Retina (tissue), 1 donor: ENCODE measurements at places on chromosomes 3 and 15.
A peak's percentile ranks its signal among the peaks of the same experiment; 100 is the strongest.

- DNase-seq = no peak
Measured at GRCh38 chr15:73986055-73986775, 5.9 kb downstream of the STOML1 start.

- DNase-seq = no peak
Measured at GRCh38 chr3:15876669-15877068, 78.9 kb upstream of the ANKRD28 start.

- no peak for DNase-seq
Measured at GRCh38 chr3:171348121-171348520, 112.1 kb downstream of the TNIK start.

DNA sequence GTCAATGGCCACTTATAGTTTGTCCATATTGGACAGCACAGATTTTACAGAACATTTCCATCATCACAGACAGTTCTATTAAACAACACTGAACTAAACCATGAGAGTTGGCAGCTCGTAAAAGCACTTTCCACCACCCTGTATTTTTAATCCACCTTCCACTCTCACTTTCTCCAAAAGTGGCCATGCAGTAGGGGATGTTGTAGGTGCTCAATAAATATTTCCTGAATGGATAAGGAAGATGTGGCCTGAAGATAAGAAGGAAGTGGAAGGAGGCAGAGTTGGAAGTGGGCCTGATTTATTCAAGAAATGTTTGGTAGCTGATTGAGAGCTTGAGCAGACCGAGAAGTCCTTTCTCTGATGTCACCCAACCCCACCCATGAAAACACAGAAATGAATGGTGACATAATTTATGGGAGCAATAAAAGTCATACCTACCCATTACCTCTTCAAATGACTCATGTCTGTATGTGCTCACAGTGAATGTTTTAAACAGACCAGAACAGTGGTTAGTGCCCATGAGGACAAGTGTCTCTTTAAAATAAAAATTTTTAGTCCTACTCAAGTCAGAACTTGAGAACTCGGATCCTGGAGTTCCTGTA, 39.6 kb upstream of the CTNNB1 start:
- DNase-seq = no peak

DNA sequence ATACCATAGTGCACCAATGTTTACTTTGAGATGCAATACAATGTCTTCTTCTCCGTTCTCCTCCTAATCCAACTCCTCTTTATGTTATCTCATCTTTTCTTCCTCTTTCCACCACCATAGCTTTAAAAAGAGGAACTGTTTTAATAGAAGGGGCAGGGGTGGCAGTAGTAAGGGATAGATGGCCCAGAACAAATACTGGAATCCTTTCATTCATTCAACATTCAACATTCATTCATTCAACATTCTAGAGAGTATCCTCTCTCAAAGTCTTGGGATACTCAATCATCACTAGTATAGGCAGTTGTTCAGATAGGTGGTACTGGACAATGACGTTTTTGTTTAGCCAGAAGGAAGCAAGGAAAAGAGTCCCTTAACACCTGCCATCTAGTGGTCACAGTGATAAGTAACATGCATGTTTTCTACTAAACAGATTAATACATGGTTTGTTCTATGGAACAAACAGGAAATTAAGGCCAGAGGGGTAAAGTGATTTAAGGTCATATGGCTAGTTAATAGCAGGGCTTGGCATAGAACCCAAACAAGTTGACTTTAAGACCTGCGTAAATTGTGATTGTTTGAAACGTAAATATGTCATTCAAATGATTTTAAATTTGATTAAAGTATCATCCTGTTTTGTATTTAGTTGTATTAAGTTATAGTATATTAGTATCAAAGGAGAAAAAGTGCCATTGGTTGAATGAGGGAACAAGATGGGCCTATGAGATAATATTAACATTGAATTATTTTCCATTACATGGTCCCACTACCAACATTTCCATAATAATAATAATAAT, 26.9 kb upstream of the EHHADH start:
- no peak for DNase-seq

- no peak for DNase-seq
Measured at GRCh38 chr15:101411085-101411484, 78.4 kb downstream of the PCSK6 start.

- DNase-seq = no peak
Measured at GRCh38 chr3:77524463-77524862, 484.6 kb downstream of the ROBO2 start.

DNA sequence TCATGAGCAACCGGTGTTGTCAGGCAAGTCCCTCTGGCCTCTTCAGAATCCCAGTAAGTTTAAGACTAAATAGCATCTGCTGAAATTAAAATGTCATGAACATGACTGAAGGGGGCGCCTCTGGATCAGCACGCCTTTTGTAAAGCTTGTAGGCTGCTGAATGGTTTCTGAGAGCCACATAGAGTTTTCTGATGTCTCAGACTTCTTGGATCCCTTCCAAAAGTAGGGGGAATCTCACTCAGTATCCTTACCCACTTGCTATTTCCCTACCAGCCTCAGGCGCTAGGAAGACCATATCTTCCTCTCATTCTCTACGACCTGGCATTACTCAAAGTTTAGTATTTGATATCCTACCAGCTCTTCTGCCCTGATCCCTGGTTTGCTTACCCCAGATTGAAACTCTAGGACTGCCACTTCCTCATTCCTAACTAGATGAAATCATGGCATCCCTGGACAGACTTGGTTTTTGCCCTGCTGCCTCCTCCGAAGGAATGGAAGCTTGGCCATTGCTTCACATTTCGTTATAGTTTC, 62.7 kb upstream of the CD47 start:
- no peak for DNase-seq

- peak; percentile 48 for DNase-seq
Measured at GRCh38 chr15:51775967-51776816, 24.8 kb downstream of the TMOD2 start.

GRCh38 chr15:34223904-34224596, 766 bp upstream of the EMC4 start:
- peak; percentile 4 for DNase-seq

- no peak for DNase-seq
Measured at GRCh38 chr3:75983609-75984290, 198.4 kb upstream of the ZNF717 start.

DNA sequence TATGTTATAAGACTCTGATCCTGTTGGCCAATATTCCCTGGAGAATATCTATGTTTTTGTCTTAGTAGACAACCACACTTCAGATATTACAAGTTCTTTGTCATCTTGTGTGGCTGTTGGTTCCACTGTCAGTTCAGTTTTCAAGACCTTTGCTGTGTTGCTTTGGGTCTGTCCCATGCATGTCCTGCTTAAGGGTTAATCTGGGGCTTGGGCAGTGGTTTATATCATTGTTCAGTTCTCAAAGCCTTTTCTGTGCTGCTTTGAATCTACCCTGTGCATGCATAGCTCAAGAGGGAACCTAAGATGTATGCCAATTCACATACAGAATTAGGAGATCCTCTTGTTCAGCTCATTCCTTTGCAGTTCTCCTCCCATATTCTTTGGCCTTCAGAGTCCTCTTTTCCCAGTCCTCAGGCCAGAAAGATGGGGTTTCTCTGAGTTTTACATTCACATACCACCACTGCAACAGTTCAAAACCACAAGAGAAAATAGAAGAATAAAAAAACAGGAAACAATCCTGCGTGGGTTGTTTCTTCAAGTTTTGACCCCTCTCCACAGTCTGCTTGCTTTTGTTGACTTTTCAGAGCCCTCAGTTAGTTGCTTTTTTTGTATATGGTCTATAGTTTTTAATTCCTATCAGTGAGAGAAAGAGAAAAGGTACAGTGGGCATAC, 21.6 kb downstream of the BUB1B start:
- DNase-seq = no peak

DNA sequence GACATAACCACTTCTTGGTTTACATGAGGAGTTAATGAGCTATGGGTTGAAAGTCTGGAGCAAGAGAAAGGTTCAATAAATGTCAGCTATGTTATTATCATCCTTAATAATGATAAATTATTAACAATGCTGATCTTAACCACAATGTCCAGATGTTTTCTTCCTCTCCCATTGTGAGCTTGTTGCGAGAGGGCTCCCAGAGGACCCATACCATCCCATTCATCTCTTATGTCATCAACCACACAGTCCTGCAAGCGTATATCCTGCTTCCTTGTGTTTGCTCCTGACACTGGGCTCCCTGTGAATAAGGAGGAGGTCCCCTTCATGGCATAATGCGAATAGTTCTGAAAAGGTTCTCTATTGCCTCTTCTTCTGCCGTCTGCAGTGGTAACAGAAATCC, 266.8 kb downstream of the TLE3 start:
- no peak for DNase-seq

GRCh38 chr3:42668413-42668760, 14.9 kb downstream of the ZBTB47 start:
- no peak for DNase-seq

DNA sequence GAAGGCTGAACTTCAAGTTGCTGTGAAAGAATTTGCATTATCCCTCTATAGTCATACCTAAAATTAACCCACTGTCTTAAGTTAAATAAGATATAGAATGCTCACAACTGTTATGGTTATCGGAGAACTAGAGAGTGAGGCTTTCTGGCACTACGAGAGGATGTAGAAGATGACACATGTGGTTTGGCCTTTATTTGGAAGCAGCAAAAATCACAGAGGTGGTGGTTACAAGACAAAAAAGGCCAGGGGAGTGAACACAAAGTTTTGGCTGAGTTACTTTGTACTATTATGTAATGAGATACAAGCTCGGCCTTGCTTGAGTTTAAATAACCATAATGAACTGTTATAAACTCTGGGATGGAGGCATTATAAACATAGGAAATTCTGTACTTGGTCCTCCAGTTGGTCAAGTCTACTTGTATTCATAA, 78.3 kb upstream of the ICE2 start:
- no peak for DNase-seq

GRCh38 chr3:119255214-119255613, 14.5 kb upstream of the B4GALT4 start:
- DNase-seq = no peak

GRCh38 chr3:170180079-170180907, 1.2 kb downstream of the PHC3 start:
- DNase-seq = peak; percentile 11

GRCh38 chr15:63530752-63531299, 26.4 kb downstream of the USP3 start:
- no peak for DNase-seq

DNA sequence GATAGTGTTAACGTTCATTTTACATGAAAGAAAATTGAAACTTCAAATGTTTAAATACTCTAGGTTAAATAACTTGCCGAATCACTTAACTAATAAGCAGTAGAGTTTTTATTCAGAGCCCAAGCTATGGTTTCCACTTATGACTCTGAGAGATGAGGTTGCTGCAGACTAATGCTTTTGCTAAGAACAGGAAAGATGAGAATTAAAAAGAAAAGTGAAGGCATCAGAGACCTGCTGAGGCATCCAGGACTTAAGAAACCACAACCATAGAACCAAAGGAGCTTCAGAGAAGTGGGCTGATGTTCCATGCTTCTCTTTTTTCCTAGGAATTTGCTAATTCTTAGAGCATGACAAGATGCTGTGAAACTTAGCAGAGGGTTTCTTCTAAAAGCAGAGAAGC, 9.5 kb downstream of the HMG20A start:
- DNase-seq = no peak

GRCh38 chr3:44065311-44066094, 176.2 kb upstream of the TOPAZ1 start:
- DNase-seq = peak; percentile 66

DNA sequence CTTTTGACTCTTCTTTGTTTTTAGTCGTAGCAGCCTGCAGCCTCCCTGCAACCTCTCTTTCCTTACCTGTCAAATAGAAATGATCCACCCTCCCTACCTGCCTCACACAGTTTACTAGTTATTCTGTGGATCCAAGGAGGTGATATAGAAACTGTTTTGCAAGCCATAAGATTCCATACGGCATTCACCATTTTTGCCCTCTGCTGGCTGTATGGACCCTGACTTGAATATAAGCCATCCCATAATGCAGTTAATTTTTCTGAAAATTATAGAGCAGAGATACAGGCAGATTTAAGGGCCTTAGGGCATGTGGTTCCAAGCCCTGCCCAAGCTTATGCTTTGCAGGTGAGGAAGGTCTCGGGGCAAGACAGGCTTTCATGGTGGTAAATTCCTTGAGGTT, 63.8 kb downstream of the CPN2 start:
- DNase-seq = no peak

GRCh38 chr3:184015381-184016019, 2.2 kb downstream of the ABCC5 start:
- DNase-seq = peak; percentile 28

GRCh38 chr3:55343486-55344357, 143.4 kb downstream of the WNT5A start:
- no peak for DNase-seq

GRCh38 chr15:70266412-70267121, 168.8 kb upstream of the TLE3 start:
- DNase-seq = peak; percentile 63

- no peak for DNase-seq
Measured at GRCh38 chr3:193665370-193665989, 72.5 kb downstream of the OPA1 start.

GRCh38 chr3:46409739-46410489, 2.9 kb downstream of the CCRL2 start:
- no peak for DNase-seq

- DNase-seq = no peak
Measured at GRCh38 chr3:66655671-66656070, 154.8 kb upstream of the LRIG1 start.

DNA sequence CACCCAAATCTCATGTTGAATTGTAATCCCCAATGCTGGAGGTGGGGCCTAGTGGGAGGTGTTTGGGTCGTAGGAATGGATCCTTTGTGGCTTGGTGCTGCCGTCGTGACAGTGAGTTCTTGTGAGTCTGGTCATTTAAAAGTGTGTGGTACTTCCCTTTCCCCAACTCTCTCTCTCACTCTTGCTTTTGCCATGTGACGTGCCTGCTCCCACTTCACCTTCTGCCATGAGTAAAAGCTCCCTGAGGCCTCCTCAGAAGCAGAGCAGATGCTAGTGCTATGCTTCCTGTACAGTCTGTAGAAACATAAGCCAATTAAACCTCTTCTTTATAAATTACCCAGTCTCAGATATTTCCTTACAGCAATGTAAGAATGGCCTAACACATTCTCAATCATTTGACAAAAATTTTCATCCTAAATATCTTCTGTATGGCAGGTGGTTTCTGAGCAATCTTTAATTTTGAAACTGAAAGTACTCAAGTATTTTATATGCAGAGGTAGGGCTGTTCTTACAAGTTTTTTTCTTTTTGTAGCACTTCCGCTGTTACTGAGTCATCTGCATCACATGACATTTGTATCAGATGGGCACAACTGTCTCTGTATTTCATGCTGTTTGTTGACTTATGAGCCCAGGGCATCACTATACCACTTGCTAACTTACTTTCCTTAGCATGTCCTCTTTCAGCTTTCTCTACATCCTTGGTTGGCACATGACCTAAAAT, 8.8 kb downstream of the RPL39L start:
- no peak for DNase-seq

DNA sequence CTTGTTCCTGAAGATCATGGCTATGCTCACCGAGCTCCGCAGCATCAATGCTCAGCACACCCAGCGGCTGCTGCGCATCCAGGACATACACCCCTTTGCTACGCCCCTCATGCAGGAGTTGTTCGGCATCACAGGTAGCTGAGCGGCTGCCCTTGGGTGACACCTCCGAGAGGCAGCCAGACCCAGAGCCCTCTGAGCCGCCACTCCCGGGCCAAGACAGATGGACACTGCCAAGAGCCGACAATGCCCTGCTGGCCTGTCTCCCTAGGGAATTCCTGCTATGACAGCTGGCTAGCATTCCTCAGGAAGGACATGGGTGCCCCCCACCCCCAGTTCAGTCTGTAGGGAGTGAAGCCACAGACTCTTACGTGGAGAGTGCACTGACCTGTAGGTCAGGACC, 35.2 kb downstream of the NR1I2 start:
- DNase-seq = no peak
